NCI-H1092 (cell line): ENCODE measurements at places on chromosomes 6 and 20.

DNA sequence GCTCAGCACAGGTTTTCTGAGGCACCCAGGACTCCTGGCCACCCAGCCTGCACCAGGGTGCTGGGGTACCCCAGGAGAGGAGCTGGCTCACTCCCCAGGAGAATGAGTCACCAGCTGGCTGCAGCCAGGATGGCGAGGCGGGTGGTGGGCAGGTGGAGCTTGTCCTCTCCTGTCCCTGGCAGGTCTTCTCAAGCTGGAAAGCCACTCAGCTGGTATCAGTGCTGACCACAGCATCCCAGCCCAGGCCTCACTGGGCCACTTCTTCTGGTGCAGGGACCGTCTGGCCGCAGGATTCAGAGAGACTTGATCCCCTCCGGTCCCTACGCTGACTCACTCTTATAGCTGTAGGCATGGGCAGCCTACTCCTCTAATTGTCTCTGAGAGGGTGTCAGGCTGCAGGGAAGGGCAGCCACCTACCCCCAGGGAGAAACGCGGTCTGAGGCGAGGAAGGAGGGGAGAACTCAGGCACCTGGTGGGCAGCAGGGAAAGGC lies 22.2 kb downstream of the TFEB start:
- peak; percentile 35 for DNase-seq

DNA sequence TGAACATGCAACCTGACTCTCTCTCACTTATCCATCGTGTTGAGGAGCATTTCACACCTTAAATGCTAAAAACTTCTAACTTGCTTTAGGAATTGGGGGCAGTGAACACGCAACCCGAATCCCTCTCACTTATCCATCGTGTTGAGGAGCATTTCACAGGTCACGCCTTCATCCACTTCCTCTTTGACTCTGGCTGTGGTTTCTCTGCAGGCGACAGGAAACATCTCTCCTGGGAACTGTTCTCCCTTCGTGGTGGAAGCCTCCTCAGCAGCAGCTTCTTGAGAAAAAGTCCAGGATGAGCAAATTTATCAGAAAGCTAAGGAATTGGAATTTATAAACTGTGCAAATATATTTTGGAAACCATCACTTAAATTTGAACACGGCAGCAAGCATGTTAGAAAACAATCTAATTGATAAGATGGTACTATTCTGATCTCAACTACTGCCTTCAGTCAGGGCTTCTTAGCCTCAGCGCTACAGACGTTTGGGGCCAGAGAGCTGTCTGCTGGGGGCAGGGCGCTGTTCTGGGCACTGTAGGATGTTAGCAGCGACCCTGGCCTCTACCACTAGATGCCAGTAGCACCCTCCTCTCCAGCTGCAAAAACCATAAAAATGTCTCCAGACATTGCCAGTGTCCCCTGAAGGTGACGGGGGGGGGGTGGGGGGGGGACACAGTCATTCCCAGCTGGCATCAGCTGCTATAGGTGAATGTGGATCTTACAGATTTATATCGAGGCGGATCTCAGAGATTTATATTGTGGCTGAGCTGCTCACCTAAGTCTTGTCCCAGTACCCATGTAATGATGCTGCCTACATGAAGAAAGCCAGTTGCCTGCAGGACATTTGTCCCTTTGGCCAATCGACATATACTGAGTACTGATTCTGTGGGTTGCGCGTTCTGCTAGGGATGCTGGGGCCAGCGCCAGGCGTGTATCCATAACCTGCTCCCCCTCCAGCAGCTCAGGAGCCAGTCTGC lies 26.2 kb downstream of the CTCFL start:
- no peak for DNase-seq

DNA sequence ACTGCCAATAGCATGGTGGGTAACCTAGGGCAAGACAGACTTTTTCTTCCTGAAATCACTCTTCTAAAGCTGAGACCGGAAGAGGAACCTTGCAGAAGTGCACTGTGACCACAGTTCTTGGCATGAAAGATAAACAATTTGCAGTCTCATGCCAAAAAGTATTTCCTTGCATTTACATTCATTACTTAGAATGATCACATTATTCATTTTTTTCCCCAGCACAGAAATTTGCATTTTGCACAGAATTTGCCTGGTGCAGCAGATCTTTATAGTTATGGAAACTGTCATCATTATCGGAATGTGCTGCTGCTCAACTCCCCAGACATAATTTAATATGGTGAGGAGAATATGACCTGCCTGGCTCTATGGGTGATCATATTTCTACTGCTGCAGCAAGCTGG lies 42.2 kb upstream of the EDN3 start:
- DNase-seq = no peak

DNA sequence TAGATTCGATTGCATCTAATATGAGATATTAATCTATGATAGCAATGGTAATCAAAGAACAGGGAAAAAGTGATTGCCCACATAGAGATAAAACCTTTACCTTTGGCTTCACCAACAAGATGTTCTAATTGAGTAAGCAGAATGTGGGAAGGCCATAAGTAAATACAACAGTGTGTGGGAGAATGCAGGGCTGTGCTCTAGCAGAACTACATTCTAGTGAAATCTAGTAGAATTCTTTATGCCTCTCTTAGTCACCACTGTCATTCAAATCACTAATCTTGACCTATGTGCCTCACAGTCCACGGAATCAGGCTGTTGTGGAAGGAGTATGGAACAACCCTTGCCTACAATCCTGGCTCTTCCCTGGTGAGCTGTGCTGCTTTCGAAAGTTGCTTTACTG lies 30.4 kb upstream of the MCM9 start:
- DNase-seq = no peak

DNA sequence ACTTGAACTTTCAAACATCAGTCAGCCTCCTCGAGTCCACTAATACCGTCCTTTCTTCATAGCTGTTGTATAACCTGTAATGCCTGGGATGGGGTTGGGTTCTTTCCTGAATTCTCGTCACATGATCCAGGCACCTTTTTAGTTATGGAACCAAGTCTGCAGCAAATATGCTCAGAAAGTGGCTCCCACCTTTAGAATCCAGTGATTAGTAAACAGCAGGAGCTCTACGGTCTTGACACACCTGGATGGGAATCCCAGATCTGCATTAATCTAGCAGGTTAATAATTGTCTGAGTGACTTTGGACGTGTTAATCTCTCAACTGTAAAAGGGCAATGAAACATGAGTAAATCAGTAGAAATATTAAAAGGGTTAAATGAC lies 729 bp upstream of the ZHX3 start:
- DNase-seq = no peak

- DNase-seq = no peak
Measured at GRCh38 chr6:56072856-56073255, 174.5 kb downstream of the COL21A1 start.

GRCh38 chr6:126803769-126804168 lies 314.7 kb upstream of the RSPO3 start:
- no peak for DNase-seq

DNA sequence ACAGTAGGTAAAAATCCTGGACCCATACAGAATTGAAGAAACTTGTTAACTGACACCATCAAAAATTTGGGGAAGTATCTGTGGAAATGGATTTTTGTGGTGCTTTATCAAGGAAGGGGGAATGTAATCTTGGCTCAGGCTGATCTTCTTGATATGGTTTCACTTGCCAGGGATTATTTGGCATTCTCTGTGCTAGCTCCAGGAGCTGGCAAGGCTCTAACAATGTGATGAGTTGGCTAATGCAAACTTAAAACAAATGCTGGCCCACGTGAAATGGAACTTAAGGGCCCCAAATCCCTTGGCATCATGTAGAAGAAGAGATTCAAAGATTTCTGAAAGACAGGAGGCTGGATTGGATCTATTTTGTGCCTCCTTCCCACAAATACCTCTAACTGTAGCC lies 13.1 kb downstream of the KCNS1 start:
- no peak for DNase-seq

DNA sequence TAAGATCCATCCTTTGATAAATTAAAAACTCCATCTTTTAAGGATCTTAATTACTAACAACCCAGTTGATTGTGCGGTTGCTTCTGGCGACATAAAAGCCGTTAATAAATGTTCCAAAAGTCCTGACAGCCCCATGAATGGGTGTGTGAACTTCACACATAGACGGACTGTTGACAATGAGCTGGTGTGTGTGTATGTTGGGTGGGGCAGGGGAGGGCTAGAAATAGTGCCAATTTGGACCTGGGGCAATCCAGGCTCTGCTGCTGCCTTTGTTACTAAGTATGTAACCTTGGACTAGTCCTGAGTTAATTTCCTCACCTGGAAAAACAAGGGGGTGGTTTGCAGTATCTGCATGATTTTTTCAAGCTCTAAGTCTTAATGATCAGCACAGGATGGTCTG lies 4.2 kb downstream of the MAS1 start:
- DNase-seq = no peak

DNA sequence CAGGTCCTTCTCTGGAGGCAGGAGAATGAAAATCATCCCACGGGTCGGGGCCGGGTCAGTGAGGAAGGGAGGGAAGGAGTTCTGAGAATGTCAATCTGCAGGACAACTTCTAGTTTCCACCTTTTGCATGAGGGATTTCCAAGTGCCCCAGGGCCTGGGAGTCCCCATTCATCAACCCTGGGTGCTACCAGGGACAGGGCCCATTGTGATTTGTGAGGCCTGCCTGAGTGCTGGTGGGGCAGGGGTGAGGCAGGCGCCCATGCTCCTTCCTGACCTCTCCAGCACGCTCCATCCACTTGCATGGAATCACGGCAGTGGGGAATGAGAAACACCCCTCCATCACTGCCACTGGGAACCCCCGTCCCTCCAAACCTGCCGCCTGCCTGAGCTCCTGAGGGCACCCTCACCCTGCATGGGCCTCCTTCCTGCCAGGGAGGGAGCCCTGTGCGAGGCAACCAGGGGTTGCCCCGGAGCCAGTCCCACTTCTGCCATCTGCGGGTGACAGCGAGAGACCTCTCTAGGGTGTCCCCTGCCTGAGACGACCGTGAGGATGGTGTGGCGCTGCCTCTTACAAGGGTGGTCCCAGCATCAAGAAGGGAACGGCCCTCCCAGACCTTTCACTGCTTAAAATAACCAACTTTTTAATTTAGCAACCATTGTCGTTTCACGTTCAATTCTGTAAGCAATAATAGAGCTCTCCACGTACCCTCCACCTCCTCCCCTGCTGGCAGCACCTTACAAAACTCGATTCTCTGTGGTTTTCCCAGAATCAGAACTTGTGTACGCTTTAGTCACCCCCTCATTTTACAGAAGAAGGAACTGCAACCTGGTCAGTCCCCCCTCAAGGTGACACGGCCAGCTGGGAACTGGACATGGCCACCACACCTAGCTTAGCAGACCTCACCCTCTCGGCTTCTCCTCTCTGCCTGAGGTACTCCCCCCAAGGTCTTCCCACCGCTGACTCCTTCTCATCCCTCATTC lies 28.6 kb downstream of the PMEPA1 start:
- no peak for DNase-seq

DNA sequence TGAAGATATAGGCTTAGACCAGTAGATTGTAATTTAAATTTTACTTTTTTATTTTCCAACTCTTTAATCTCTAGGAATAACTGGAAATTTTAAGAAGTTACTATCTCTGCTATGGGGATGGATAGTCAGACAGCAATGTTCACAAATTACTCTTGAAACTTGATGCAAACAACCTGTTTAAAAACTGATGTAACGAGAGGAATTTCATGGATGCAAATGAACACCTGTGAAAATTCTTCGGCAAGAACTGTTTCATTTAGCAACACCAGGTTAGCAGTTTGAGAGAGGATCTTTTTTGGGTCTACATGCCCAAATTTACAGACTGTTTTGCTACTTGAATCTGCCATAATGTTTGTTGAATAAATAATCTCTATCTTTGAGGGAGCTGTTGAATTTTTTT lies 20.0 kb upstream of the RSPH3 start:
- no peak for DNase-seq

- DNase-seq = no peak
Measured at GRCh38 chr6:30955367-30956042, 14.7 kb downstream of the MUCL3 start.

DNA sequence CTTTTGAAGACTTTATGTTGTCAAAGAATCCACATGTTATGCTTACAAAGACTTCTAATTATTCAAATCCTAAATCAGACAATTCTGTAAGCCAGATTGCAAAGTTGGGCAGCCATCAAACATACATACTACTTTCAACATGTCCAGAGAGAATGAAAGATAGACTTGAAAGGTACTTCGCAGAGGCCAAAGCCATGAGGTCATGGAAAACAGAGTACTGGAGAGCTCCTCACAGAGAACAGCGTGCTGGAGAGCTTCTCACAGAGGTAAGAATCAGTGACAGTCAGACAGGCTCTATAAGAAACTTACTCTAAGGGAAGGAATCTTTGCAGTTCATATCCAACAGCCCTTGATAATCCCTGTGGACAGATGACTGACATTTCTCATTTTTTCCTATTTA lies 400.2 kb downstream of the GJA1 start:
- no peak for DNase-seq

GRCh38 chr20:6397115-6397514 lies 274.3 kb upstream of the FERMT1 start:
- DNase-seq = no peak

DNA sequence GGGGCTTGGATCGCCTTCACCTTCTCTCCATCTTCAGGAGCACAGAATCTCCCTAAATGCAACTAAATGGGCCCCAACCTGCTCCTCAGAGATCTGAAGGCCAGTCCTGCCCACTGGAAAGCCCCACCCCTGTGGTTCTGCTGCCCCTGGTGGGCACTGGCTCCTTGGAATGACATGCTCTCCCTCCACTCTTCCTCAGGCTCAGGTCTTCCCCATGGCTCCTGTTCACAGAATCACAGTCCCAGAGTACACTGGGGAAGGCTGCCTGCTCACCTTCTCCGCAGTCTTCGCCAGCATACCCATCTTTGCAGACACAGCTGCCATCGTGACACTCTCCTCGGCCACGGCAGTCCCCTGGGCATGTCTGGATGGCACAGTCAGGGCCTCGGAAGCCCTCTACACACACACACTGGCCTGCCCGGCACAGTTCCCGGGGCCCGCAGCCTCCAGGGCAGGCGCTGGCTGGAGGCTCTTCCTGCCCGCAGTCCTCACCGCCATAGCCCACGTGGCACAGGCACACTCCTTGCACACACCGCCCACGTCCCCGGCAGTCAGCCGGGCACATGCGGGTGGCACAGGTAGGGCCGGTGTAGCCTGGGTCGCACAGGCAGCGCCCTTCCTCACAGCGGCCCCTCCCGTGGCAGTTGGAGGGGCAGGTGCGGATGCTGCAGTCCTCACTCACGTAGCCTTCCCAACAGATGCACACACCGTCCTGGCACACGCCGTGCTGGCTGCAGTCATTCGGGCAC lies 13.6 kb downstream of the TNXB start:
- DNase-seq = no peak

- no peak for DNase-seq
Measured at GRCh38 chr6:1575210-1576041, 34.3 kb upstream of the FOXC1 start.

- DNase-seq = no peak
Measured at GRCh38 chr6:56435326-56435725, 187.9 kb upstream of the COL21A1 start.

DNA sequence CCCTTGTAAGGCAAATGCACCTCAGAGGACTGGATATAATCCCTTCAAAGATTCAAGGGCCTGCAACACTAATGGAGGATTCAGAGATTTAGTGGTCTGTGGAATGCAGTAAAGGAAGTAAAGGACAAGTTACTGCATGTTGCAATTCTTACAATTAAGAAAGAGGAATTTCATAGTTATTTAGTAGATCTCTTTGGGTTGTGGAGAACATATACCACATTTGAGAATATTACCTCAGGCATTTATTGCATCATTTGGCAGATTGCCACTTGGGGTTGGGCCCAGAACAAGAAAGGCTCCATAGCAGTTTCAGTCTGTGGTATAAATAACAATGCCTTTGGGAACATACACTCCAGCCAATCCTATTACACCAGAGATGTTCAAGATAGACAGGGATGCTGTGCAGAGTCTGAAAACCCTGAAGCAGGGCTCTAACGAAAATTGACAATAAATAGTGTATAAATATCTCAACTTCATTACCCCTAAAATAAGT lies 20.9 kb upstream of the EPM2A start:
- no peak for DNase-seq
